ENCODE measurements at places on chromosomes 2 and 18.

DNA sequence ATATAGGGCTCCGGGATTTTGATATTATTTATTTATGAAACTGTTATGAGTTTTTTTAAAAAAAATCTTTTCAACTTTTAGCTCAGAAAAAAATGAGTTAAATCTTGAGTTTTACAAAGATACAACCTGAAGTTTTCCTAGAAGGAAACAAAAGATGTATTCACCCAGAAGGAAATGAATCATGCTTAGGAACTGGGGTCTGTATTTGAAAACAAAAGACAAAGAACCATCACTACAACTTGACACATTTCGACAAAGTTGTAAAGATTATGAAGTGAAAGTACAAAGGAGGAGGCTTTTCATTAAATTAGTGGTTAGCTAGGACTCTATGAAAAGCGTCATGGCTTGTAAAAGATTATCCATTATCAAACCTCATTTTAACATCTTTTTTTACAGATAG, 143.3 kb downstream of the PDE1A start:
- DNase-seq = no peak

DNA sequence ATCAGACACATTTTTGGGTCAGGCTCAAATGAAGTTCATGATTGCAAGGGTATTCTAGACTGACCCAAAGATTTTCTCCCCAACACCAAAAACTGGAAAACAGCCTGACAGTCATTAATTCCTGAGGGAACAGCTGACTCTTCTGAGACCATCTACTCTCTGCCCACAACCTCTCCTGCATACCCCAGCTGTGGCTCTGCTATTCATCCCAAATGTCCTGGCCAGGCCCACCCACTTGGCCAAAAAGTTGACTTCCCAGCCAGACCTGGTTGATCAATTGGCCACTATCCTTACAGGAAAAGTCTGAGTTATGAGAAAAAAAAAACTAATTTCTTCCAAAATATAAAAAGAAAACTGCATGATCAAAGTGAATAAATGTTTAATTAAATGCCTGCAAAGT, 103.8 kb upstream of the ST3GAL5 start:
- no peak for DNase-seq

DNA sequence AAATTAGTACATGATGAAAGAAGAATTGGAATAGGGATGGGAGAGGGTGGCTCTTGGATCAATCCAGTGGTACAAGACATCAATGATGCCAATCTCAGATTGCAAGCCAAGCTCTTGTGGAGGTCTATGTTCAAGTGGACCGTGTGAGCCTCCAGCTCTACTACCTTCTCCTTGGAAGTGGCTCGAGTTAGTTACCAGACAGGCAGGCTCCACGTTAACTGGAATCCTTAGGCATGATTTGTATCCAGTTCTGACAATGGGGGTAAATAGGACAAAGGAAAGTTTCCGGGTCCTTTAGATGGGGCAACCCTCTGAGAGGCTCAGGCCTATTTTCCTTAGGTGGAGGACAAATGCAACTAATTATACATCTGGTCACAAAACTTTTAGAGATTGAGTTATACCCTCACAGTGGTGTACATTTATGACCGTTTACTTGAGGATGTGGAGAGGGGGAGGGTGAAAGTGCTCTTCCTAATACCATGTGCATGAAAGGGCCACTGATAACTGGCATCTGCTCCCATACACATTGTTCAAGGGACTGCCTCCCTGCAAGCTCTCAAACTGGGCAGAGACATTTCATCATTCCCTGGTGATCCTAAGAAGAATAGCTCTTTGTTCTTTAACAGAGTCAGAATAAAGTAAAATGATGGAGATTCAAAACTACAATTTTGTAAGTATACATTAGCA, 180.2 kb downstream of the SOCS6 start:
- no peak for DNase-seq

DNA sequence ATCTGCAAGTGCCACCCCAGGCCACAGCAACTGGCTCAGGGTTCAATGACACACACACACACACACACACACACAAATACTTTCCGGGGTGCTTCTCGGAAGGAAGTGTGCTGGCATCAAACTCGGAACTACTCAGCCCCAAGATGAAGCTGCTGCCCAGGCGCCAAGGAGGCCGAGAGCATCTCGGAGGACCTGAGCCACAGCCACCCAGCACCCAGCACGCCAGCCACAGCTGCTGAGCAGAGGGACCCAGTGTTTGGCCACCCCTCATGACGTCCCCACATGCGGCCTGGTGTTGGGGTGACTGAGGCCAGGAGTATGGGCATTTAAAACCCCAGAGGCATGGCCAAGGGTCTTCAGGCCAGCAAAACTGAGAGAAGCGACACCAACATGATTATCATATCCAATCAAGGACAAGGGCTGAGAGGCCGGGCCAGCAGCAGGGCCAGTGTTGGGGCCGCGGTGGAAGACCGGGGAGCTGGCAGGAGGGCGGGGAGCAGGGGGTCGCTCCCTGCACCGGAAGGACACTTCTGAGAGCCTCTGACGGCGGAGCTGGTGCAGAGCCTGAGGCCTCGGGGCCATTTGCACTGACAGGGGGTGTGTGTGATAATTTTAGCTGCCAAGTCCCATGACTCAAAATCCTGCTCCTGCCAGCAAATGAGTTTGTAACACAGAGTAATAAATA, 61.8 kb downstream of the BIN1 start:
- no peak for DNase-seq

GRCh38 chr2:205723179-205723578, 40.9 kb downstream of the NRP2 start:
- DNase-seq = no peak

GRCh38 chr2:54666131-54666633, 57.3 kb upstream of the EML6 start:
- no peak for DNase-seq

- DNase-seq = no peak
These were observed 200.6 kb downstream of the WDR7 start for GRCh38 chr18:56851774-56852173.

GRCh38 chr2:50535971-50536759, 495.8 kb downstream of the NRXN1 start:
- no peak for DNase-seq

Measured in activated T-cell treated with anti-CD3 and anti-CD28 coated beads, Interleukin-2, amount 50 U/mL, for 24 hours (primary cell).